Glutamatergic neuron (in vitro differentiated cells): ENCODE measurements at places on chromosomes 16 and 17. TPM values are rescaled to one million over a fixed set of nuclear protein-coding genes. Genes with fewer than 3 reads are reported as not detected.

GRCh38 chr17:7717756-7718350 lies 309 bp downstream of the DNAH2 start:
- no peak for DNase-seq

- DNase-seq, result no peak
Observed at GRCh38 chr16:9098377-9099090, 7.1 kb downstream of the HAPSTR1 start.

GRCh38 chr16:20181416-20181815 lies 107.7 kb upstream of the GPR139 start:
- DNase-seq, result no peak

- DNase-seq, result no peak
Observed at GRCh38 chr17:69067274-69068047, 6.7 kb upstream of the ABCA9 start.

DNA sequence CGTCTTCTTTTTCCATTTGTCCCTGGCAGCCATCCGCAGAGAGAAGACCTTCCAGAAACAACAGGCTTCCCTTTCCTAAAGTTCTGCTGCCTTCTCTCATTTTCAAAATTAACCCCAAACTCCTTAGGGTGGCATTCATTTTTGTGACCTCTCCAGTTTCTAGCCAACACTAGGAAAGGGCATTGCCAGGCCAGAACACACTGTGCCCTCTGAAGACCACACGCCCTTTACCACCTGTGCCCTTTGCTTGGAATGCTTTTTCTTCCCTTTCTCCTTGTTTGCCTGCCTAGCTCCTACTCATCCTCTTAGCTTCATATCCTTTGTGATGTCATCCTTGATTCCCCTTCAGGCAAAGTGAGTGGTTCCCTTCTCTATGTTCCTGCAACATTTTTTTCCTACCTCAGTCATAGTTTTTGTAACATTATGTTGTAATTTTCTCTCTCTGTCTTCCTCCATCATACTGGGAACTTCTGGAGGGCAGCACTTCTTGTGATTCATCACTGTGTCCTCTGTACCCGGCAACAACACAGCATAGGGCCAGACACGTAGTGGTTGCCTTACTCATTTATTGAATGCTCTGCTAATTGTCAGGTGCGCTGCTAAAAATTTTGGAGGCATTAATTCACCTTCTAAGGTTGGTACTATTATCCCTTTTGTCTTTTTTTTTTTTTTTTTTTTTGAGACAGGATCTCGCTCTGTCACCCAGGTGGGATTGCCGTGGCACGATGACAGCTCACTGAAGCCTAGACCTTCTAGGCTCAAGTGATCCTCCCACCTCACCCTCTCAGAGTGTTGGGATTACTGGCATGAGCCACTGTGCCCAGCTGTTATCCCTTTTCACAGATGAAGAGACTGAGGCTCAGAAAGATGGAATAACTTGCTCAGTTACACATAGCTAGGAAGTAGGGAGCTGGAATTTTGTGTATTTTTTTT lies 1.0 kb downstream of the KAT8 start:
- DNase-seq, result no peak

- DNase-seq, result peak; percentile 89
Observed at GRCh38 chr17:58112970-58113631, 29.9 kb downstream of the DYNLL2 start.

GRCh38 chr16:75092777-75093176 lies 23.8 kb downstream of the LDHD start:
- no peak for DNase-seq

DNA sequence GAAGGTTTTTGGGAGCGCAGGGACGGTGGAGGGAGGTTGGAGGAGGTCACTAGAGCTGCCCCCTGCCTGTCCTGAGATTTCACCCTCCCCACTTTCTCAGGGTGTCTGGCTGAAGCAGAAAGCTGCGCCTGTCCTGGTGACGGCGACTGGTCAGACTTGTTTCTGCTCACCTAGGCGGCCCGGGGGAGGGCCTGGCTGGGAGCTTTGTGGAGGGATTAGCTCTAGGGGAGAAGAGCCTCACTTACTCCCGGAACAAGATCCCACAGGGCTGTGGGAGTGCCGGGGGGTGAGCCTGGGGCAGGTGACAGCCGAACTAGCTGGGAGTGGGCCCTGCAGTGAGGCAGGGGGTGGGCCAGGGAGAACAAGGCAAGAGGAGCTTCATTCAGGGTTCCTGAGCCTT lies 11.5 kb downstream of the NHERF1 start:
- no peak for DNase-seq

GRCh38 chr17:9331279-9332131 lies 244.1 kb downstream of the STX8 start:
- no peak for DNase-seq

GRCh38 chr16:86725401-86725800 lies 147.1 kb downstream of the FOXL1 start:
- no peak for DNase-seq

- no peak for DNase-seq
Observed at GRCh38 chr16:77869997-77870813, 81.8 kb downstream of the VAT1L start.

DNA sequence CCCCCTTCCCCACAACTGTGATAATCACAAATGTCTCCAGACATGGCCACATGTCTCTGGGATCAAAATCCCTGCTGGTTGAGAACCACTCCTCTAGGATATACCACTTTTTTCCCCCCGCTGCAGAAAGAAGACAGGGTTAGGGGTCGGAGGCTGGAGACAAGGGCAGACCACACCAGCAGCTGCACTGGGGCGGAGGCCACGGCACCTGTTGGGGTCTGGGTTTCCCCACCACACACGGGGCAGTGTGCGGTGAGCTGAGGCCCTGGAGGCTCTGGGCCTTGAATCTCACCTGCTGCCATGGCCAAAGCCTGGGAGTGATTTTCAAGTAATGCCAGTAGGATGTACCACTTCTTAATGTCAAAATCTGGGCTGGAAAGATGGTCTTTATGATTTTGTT lies 320.5 kb downstream of the SNX29 start:
- DNase-seq, result no peak

GRCh38 chr17:78113804-78114785 lies 14.5 kb downstream of the TMC6 start:
- DNase-seq, result no peak

DNA sequence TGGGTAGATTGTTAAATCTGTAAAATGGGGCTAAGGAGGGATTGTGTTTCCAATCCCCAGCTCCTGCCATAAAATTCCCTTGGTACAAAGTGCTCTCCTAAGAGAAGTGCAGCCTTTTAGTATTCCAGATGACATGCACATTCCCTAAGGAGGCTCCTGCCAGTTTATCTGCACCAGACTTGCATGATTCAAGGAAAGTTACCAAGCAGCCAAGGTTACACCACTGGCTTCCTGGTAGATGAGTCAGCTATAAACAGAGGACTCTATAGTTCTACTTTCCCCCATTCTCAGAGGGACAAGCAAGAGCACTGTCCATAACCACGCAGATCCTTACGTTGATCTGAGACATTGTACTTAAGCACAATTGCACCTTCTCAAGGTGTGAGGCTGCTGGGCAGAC lies 1.9 kb downstream of the CALB2 start:
- no peak for DNase-seq

DNA sequence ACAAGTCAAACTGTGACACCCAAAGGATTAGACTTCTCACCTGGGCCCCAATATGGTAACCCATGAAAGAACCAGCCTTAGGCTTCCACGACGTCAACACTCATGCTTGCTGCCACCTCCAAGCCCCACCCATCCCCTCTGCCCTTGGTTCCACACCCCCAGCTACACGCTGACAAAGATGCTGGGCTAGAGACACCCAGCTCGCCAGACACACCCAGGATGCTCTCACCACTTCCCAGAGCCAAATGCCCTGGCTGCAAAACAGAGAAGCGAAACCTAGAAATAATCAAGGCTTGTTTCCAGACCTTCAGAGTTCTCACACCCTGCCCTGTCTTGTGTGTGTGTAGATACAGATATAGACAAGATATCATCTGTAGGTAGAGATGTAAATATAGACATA lies 26.0 kb upstream of the ADCY9 start:
- no peak for DNase-seq

- DNase-seq, result no peak
Observed at GRCh38 chr16:87801679-87802259, 36.0 kb upstream of the KLHDC4 start.

DNA sequence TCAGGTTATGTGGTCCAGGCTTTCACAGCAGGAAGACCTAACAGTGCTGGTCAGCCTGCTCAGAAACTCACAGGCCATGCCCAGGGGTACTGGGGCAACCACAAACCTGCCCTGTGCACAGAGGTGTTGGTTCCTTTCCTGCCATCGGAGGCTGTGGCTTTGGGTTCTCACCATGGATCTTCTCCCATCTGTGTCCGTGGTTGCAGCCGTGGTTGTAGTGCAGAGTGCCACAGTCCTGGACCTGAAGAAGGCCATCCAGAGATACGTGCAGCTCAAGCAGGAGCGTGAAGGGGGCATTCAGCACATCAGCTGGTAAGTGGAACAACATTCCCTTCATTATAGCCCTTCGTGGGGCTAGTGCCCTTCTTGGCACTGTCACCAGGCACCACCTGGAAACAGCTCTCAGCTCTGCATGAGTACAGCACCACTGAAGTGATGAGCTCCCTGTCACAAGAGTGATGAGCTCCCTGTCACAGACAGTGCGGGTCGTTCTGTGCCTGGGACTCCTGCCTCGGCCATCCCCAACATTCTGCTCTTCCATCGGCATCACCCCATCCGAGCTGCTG lies 2.0 kb downstream of the SNRNP25 start:
- DNase-seq, result no peak

- no peak for DNase-seq
Observed at GRCh38 chr16:87877942-87878507, 8.7 kb upstream of the SLC7A5 start.

DNA sequence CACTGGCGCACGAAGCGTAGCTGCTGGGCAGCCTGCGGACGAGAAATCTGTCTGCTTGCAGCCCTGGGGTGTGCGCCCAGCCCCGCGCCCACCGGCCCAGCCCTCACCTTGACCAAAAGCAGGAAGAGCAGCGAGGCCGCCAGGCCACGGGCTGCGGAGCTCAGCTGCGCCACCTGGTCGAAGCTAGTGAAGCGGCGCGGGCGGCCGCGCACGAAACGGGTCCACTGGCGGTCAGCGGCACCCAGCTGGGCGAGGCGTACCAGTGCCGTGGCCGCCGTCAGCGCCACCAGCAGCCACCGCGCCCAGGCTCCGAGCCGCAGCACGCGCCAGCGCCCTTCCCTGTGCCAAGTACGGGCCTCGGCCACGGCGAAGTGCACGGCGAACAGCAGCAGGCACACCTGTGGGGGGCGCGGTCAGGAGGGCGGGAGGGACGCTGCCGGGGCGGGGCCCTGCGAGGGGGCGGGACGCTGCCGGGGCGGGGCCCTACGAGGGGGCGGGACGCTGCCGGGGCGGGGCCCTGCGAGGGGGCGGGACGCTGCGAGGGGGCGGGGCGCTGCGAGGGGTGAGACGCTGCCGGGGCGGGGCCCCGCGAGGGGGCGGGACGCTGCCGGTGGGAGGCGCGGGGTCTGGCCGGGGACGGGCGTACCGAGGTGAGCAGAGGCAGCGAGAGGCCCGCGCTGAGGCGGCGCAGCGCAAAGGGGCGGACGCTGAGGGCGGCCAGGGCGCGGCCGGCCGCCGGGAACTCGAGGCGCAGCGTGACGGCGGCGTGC lies 43.2 kb downstream of the TSC2 start:
- peak; percentile 85 for DNase-seq

DNA sequence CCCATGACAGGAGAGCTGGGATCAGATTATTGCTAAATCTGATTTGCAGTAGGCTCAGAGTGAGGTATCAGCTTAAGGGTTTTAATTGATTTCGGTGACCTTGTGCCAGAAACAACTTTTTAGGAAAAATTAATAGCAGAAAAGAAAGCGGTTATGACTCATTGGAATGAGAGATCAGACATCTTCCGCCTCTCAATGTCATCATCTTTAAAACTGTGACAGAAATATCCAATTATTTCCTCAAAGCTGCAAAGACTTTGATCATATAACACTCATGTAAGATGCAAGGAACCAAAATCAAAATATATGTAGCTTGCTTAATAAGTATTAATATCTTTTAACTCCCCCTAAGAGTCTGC lies 190.1 kb upstream of the FOXF1 start:
- no peak for DNase-seq

- DNase-seq, result no peak
Observed at GRCh38 chr17:77297693-77298666, 157.2 kb downstream of the SEC14L1 start.

DNA sequence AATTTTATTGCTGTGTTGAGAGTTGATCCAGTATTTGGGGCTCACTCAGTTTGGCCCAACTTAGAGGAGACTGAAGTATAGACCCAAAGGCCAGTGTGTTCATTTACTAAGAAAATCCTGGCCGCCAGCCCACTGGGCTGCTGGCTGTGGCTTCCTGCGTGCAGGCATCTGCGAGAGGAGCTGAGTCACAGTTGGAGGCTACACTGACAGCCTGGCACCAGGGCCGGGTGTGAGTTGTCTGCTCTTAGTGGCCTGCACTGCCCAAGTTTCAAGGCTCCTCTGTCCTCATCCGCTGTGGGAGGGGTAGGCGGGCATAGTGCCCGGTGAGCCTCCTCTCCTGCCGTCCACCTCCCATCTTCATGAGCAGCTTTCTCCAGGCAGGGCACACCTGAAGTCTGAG lies 54.2 kb downstream of the PLD6 start:
- no peak for DNase-seq

PTX4 gene
- 2.2 TPM for total RNA-seq

KRTAP4-6 gene
- total RNA-seq, result not detected

SCNN1G gene
- total RNA-seq, result 0.39 TPM

VASN gene
- total RNA-seq, result 4.1 TPM

SLC38A10 gene
- total RNA-seq, result 92.4 TPM

IRX6 gene
- not detected for total RNA-seq

PROCA1 gene
- total RNA-seq, result 36.5 TPM

TMC8 gene
- not detected for total RNA-seq

CD300H gene
- total RNA-seq, result not detected

ZNF174 gene
- total RNA-seq, result 16.3 TPM
